ENCODE measurements at places on chromosomes 5 and 9. TPM values are rescaled to one million over a fixed set of nuclear protein-coding genes. Genes with fewer than 3 reads are reported as not detected.

The PPP6C gene
- 40.5 TPM for total RNA-seq

DNA sequence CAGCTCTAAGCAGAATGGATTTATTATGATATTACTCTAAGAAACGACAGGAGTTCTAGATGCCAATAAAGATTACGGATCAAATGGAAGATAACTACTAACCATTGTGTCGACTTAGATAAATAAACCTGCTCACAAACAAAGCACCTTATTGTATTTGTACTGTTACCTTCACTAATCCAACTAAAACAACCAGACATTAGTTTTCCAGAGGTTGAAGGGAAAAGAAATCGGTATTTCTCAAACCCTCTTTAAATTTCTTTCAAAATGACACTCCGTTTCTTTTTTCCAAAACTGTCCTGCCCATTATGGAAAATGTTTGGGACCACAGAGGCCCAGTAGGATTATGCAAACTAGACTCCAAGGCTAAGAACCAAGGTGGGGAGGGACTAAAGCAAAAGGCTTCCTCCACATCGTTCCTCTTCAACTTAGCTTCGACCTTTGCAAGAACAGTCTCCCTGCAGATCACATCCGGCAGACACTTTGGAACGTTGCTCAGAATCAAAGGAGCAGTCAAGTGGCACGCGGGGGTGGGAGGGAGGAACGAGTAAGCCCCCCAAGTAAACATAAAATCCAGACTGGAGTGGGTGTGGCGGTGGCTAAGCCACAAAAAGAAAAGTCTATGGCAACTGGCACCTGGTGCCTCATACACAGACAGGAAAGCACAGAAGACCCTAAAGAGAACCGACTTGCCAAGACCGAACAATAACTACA lies 2.7 kb downstream of the MLLT3 start:
- DNase-seq = peak; percentile 20

The RGS7BP gene
- total RNA-seq = 7.8 TPM

GRCh38 chr5:40492056-40492455 lies 187.7 kb upstream of the PTGER4 start:
- no peak for DNase-seq

The SLCO6A1 gene
- 20.4 TPM for total RNA-seq
